ENCODE measurements at places on chromosomes 7 and 10.

DNA sequence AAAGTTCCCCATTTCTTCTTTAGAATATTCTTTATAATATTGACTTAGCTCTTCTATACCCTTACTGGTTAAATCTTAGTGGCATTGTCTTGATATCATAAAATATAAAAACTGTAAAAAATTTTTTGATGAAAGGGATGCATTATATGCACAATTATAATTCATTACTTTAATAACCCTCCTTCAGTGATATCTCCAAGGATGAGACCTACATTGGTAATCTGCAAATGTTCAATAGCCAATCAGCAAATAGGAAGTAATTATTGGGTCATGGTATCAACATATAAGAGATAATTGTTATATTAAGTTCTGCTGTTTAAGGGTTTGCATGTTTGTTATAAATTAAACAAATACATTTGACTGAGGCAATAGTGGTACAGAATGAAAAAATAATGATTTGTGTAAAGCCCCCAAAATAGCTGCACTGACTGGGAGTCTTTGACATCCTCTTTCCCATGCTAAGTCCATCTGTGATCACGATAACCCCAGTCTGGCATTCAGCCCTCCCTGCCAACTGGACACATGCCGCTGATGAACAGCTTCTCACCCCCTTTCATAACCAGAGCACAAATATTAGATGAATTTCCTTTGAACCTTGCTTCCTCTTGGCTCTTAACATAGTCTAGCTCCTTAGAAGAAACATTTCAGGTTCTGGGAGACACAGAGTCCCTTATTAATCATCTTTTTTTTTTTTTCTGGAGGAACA lies 169.5 kb downstream of the CPED1 start:
- DNase-seq, result no peak

GRCh38 chr7:94618126-94618525 lies 37.8 kb downstream of the SGCE start:
- peak; percentile 28 for DNase-seq

DNA sequence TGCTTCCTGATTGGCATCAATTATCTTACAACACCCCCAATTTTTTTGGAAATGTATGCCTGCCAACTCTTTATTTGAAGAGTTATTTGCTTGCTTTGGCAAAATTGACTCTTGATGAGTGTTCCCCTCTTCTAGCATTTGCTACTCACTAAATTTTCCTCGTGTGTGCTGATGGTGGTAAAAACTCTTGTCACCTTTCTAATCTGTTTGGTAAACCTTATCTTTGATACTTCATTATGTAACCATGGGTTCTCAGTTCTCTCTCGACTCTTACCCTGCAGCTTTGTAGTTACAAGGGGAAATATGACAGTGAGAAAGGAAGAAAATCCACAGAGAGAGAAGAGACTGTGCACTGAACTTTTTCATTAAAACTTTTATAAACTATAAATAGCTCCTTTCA lies 102.5 kb downstream of the CDK14 start:
- DNase-seq, result no peak

- DNase-seq, result no peak
These were observed 2.8 kb upstream of the GPRIN2 start for GRCh38 chr10:46559231-46559671.

DNA sequence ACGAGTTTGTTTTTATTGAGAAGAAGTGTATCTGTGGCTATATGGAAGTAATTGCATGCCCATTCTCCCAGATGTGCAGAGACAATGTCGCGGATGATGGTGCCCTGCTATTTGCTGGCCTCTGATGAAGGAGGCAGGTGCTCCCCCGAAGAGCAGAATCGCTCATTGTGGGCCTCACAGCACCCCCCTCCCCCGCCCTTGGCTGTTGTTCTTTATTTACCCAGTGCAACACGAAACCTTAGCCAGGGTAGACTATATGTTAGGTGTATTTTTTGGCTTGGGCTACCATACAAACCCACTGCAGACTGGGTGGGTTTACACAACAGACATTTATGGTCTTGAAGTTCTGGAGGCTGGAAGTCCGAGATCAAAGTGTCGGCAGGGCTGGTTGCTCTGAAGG lies 3.4 kb upstream of the ADCY1 start:
- no peak for DNase-seq

DNA sequence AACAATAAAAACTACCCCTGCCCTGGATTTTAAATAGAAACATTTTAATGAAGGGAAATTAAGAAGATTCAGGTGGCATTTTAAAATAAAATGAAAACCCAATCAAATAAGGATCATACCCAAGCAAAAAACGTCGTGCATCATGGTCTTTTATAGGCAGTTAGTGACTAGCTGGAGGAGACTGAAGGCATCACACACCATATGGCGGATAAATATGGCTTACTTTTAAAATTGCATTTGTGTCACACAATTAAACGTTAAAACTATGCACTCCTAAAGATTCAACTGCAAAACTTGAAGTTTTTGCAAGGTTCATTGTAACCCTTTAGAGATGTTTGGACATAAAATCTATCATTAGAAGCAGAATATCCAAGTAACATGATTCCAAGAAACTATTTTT lies 200.1 kb upstream of the NRG3 start:
- no peak for DNase-seq

- no peak for DNase-seq
These were observed 6.9 kb upstream of the SFRP5 start for GRCh38 chr10:97778452-97779302.

- no peak for DNase-seq
These were observed 175.8 kb upstream of the PPP2R2D start for GRCh38 chr10:131724891-131725580.

- no peak for DNase-seq
These were observed 651.4 kb downstream of the INHBA start for GRCh38 chr7:41051535-41051934.

DNA sequence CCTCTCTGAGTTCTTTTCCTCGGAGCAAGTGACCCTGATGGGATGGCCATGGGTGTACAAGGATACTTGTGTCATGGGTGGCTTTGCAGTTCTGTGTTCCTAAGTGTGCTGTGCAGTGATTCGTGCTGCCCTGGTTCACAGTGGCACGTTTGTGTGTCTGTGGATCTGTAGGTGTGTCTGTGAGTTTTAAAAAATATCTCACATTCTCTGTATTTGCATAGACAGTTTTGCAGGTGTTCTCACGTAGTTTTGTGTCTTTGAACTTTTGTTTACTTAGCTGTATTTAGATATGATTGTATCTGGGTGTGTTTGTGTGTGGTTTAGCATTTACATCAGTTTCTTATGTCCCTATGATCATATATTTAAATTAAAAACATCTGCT lies 3.7 kb downstream of the ZNF775 start:
- DNase-seq, result no peak

DNA sequence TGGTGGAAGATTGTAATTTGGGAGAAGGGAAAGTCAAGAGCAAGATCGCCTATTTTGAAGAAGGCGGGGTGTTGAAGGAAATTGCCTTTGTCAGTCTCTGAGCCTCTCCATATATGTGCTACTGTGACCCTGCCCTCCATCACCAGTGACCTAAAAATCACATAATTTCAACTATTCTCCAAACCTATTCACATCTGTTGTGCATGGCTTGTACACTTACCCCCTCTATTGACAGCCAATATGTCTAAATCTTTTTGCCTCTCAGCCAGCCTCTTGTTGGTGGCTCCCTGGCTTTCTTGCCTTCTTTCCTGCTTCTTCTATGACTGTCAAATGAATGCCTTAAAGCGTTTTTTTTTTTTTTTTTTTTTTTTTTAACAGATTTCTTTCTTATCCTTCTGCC lies 295.6 kb downstream of the AUTS2 start:
- no peak for DNase-seq

DNA sequence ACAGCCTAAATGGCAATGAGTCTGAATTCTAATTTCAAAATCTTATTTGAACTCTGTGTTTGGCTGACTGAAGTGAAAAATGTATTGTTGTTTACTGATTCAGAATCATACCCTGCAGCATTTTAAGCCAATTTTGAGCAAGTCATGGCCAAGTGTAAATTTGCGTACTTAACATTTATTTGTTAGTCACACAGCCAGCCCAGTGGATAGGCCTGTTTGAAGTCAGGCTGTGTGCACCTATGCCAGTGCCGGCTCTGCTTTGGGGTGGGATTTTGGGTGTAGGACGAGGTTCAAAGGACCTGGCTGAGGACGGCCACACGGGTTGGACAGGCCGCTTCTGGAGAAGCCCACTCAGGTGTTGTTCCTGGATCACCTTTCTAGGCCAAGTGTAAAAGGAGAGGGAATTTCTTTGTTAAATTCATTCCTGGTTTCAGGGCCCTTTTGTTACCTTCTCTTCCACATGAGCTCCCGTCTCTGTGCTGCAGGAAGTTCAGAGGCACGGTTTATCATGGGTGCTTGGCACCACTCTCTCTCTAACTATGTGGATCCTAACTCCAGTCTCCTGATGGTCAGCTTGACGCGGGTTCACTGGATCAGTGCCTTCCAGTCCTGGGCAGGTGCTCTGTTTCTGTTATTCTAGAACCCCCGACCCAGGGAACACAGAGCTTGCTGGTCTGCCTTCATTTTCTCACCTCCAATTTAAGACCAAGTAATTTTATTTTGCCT lies 84.7 kb downstream of the CCNY start:
- no peak for DNase-seq

- DNase-seq, result no peak
These were observed 387.8 kb downstream of the BBS9 start for GRCh38 chr7:33517191-33517590.

DNA sequence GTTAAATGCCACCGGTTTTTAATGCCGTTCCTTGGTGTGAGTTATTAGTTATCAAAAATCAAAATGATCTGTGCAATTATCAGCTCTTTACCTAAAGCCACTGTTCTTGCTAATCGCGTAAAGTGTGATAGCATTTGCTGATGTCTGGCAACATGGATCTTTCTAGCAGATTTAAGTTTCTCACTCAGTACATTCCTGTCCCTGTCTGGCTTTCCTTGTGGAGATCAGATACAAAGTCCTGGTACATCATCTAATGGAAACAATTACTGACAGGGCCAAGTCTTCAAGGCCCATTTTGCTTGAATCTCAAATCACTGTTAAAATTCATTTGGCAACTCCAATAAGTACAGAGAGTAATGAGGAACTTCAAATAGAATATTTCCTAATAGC lies 755.7 kb downstream of the AUTS2 start:
- DNase-seq, result no peak

DNA sequence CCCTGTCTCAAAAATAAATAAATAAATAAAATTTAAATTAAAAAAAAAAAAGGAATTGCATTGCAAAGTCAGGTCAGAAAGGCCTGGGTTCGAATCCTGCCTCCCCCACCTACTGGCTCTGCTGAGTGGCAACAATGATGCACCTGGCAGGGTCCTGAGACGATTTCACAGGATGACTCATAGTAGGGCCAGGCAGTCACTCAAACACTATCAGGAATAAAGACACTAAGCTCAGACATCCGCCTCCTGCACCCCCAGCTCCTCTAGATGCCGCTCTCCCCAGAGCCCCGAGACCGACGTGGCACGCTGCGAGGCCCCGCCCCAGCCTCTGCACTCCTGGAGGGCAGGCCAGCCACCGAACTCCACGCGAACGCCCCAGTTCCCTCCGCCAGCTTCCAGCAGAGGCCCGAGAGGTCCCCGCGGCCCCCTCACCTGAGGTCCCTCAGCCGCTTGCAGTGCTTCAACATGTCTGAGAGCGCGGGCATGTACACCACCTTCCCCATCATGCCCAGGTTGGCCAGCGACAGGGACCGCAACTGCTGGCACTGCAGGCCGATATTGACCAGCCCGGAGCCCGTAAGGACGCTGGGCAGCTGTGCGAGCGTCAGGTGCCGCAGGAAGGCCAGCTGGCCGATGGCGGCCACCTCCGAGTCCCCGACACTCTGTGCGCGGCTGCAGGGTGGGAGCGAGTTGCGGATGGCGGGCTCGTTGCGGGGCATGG lies 76.6 kb upstream of the TNRC18 start:
- DNase-seq, result no peak

DNA sequence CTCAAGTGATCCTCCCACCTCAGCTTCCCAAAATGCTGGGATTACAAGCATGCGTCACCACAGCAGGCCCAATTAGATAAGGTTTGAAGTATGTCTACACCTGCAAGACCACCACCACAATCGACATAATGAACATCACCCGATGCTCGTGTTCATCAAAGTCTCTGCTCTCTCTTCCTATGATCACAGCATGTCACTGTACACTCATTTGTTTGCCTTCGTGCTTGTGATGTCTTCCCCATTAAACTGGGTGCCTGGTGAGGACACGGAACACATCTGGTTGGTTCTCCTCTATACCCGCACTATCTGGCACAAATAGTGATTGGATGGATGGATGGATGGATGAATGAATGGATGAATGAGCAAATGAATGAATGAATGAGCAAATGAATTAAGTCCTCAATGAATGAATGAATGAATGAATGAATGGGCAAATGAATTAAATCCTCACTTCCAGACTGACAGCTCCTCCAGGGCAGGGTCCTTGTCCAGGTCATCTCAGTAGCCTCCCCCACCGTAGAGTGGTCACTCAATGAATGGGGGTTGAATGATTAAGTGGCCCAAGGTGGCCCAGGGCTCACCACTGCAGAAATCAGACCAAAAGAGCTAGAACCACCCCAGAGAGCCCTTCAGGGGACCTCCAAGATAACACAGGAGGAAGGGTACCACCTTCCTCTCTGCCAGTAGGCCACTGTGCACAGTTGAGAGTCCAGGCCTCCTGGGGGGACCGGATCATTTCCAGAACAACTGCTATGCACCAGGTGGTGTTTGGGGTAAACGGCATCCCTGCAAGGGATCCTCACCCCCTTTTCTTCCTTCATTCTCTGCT lies 101.9 kb upstream of the TNRC18 start:
- peak; percentile 40 for DNase-seq

DNA sequence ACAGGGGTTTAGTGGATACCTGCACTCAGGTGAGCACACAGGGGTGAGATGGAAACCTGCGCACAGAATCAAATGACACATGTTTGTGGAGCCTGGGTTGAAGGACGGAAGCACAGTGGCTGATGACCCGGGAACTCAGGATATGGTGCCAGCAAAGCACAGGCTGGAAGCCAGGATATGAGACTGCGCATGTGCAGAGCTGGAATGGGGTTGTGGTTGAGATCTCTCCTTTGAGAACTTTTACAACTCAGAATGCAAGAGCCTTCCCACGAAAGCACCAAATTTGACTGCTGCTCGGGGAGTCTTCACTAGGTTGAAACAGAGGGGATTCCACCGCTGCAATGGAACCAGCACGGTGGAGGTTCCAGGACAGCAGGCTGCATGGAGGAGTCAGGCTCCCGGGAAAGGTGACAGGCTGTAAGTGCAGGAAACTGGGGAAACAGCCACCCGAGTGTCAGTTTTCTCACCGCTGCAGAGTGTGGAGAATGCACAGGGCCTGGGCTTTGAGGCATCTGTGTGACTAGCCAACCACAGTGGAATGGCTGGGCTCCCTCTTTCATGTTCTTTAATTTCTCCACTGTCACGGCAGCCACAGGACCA lies 133.4 kb upstream of the TCERG1L start:
- no peak for DNase-seq
